ENCODE measurements at places on chromosomes 1 and 21.
A peak's percentile ranks its signal among the peaks of the same experiment; 100 is the strongest.

DNA sequence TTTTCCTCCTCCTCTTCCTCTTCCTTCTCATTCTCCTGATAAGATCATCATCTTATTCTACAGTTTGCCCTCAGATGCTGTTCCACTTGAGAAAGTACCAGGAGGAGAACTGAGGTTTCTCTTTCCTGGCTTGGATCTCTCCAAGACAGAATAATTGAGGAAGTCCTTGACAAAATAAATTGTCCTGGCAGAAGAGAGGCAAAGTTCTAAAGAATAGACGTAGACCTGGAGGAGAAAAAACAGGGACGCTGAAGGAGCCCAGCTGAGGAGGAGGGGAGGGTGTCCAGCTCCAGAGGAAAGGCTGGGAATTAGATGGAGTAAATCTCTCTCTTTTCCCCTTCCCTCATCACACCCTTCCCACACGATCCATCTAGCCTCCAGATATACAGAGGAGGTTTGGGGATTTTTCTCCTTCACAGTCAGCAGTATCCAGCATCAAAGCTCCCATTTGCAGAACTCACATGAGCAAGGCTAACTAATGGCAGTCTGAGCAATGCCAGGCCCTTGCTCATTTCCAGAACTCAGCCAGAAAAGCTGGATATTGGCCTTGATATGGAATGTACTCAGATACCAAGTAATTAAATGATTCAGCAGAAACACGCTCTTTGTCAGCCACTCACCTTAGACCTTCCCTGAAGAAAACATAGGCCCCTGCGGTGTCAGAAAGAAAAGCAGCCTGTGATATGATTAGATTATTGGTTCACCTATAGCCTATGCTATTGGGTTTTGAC lies 5.1 kb upstream of the GNG12 start:
- no peak for DNase-seq

- DNase-seq, result no peak
Measured at GRCh38 chr1:39540504-39541031, 36.0 kb downstream of the PABPC4 start.

- no peak for DNase-seq
Measured at GRCh38 chr1:237482777-237483176, 407.9 kb downstream of the ZP4 start.

DNA sequence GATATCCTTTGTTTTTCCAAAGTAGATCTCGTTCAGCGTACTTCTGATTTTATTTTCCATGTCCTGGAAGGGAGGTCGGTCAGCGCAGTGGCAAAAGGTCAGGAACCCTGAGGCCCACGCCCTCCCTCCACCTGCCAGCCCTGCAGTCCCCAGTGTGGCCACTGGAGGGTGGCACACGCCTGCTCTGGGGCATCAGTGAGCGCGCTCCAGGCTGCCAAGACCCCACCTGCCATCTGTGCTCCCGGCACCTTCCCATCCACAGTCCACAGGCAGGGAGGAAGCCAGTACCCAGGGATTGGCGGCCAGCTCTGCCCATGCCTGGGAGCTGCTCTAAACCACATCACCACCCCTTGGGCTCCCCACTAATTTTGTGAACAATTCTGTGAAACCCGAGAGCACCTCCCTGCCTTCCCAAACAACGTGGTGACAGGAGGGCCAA lies 32.3 kb downstream of the SLC66A1 start:
- peak; percentile 42 for DNase-seq

DNA sequence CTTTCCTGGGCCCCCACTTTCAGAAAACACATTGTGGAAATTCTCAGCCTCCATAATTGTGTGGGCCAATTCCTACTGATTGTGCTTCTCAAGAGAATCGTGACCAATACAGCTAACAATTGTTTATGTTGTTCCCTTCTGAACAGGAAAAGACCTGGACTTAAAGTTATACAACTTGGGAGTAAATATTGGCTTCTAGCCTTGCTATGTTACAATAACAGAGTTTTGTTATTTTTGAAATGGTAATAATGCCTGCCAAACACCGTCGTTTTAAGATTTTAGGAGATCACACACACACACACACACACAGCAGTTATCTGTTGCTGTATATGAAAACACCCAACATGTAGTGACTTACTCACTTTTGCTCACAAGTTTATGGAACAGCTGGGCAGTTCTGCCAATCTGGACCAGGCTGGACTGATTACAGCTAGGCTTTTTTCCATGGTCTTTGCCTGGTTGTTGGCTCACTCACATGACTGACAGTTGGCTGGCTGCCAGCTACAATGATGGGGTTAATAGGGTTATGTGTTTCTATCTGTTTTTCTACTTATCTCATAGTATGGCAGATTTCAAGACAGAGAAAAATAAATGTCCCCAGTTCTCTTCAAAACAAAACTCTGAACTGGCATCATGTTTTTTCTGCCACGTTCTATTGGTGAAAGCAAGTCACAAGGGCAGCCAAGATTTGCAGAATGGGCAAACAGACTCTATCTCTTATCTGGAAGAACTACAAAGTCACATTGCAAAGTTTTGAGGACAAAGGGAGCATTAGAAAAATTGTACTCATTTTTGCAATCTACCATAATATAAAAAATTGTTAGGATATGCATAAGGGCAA lies 447.5 kb downstream of the NEGR1 start:
- DNase-seq, result no peak

- DNase-seq, result no peak
Measured at GRCh38 chr1:32184650-32185049, 5.2 kb downstream of the TXLNA start.

- peak; percentile 23 for DNase-seq
Measured at GRCh38 chr1:93219443-93219842, 38.9 kb downstream of the CCDC18 start.

GRCh38 chr1:185570962-185571361 lies 163.2 kb upstream of the HMCN1 start:
- DNase-seq, result no peak
